NCI-H2029 treated with DMSO at 0.1 percent for 48 hours (cell line): ENCODE measurements at places on chromosomes 1 and 21.
A peak's percentile ranks its signal among the peaks of the same experiment; 100 is the strongest.

GRCh38 chr1:96997717-96998116, 276.1 kb downstream of the PTBP2 start:
- no peak for DNase-seq

- no peak for DNase-seq
Measured at GRCh38 chr1:11245904-11246719, 16.2 kb downstream of the MTOR start.

DNA sequence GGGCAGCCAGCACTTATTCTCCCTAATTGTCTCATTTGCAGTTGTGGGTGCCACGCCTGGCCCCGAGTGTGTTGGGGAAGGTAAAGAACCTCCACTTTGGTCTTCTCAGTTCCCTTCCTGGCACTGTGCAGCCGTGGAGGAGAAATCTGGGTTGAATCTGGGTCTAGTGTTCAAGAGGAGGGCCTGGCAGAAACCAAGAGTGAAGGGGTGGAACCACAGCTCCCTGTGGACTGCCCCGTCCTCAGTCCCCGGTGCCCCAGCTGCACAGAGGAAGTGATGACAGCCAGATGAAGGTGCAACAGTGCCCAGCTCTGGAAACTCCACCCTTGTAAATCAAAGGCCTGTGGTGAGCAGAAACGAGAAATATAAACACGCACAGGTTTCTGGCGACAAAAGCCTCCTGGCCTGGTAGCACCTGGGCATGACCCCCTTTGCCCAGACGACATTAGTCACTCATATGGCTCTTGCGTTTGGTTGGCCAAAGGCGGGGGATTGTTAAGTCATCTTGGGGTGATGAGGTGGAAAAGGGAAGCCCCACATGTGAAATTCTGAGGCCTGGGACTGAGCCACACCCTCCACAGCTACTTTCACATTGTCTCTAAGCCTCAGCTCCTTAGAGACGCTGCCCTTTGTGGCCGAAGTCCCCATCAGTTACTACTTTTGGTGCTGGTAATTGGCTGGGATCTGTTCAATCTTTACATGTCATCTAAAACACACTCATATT, 4.2 kb upstream of the ECE1 start:
- DNase-seq = no peak

GRCh38 chr1:94231746-94232145, 5.6 kb downstream of the ARHGAP29 start:
- no peak for DNase-seq

- DNase-seq = peak; percentile 100
Measured at GRCh38 chr1:39901714-39902459, at the start of gene MYCL. Gene MYCL, minus strand, starts transcription at chr1:39901917. Its CDS starts 483 bp downstream, at chr1:39901434.

- DNase-seq = no peak
Measured at GRCh38 chr1:47326271-47326670, 7.3 kb upstream of the CMPK1 start.

- no peak for DNase-seq
Measured at GRCh38 chr1:243946946-243947345, 96.9 kb upstream of the AKT3 start.

DNA sequence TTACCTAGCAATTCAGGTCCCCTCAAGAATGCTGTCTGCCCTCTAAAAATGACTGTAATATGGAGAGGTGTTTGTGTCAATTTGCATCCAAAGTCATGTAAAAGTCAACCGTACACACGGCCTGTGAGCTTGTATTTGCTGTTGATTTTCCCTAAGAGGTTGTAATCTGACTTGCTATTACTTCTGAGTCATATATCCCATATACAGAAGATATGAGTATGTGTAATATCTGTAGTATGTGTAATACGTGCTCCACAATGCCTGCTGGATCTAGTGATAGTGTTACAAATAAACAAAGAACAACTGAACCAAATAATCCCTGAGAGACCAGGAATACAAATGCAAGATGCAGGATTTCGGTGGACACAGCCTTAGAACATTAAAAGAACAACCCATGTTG, 1.4 kb upstream of the KCNJ6 start:
- DNase-seq = no peak

GRCh38 chr1:15218287-15219279, 28.4 kb upstream of the FHAD1 start:
- no peak for DNase-seq

DNA sequence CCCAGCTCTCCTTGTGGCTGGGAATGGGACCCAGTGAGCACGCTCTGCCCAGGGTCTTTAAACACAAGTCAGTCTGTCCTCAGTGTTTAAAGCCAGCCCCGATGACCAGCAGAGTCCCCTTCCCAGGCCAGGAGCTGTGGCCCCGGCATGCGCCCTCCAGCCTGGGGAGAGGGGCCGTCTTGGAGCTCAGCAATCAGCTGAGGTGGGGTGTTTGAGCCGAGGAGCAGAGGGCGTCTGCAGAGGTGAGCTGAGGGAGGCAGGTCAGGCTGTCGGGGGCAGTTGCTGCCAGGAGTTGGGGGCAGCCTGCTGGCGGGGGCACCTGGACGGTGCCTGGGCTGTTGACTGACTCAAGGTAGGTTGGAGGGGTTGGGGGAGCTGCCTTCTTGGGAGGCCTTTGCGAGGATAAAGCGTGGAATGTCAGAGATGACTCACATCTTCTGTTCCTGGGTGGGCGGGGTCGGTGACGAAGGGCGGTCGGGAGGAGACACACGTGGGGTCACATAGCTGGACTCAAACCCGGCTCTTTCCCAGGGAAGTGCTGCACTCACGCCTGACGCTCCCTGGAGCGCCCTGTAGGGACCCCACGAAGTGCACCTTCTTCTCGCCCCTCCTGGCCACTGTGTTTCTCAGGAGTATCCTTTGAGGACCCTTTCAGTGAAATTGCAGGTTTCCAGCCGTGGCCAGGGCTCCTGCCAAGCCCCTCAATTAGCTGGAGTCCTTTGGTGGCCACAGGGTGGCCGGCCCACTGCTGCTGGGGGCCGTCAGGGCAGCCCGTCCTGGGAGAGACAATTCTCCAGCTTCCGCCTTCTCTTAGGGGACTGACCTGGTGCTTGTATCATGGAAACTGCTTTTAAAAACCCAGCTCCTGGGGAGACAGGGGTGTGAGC, 86.2 kb downstream of the SIK1 start:
- no peak for DNase-seq

DNA sequence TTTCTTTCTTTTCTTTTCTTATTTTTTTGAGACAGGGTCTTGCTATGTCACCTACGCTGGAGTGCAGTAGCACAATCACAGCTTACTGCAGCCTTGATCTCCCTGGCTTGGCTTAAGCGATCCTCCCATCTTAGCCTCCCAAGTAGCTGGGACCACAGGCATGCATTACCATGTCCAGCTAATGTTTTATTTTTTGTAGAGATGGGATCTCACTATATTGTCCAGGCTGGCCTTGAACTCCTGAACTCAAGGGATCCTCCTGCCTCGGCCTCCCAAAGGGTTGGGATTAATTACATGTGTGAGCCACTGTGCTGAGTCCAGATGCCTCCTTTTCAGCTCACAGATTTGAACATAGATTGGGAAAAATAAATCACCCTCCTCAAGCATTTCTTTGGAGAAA, 95.7 kb downstream of the UROD start:
- DNase-seq = no peak

DNA sequence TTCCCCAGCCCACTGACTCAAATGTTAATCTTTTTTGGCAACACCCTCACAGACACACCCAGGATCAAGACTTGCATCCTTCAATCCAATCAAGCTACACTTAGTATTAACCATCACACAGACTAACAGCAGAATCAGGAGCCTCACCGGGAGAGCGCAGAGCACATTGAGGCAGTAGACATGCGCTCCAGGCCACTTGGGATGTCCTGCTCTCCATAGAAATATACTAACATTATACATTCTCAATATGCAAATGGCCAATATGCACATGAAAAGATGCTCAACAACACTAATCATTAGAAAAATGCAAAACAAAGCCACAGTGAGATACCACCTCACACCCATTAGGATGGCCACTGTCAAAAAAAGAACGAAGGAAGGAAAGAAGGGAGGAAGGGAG, 135.0 kb upstream of the KCNE2 start:
- DNase-seq = no peak

- no peak for DNase-seq
Measured at GRCh38 chr1:233215135-233215760, 80.3 kb downstream of the PCNX2 start.

DNA sequence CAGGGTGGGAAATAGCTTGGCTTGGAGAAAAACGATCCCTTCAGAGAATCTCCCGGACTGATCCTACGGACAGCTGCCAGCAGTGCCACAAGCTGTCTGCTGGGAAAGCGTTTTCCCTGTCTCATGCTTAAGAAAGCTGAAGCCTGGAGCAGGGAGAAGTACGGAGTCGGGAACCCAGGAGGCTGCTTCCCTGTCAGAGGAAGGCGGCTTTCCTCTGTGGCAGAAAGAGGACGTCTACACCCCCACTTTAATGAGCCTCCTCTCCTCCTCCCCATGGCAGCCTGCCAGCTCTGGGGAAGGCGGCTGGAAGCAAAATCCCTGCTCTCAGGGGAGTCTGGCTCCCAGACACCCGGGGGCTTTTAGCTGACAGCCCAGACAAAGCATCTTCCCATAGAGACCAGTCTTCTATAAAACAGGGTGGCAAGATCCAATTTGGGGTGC, 7.3 kb downstream of the KIF21B start:
- no peak for DNase-seq

- no peak for DNase-seq
Measured at GRCh38 chr1:186819563-186819962, 9.2 kb upstream of the PLA2G4A start.

DNA sequence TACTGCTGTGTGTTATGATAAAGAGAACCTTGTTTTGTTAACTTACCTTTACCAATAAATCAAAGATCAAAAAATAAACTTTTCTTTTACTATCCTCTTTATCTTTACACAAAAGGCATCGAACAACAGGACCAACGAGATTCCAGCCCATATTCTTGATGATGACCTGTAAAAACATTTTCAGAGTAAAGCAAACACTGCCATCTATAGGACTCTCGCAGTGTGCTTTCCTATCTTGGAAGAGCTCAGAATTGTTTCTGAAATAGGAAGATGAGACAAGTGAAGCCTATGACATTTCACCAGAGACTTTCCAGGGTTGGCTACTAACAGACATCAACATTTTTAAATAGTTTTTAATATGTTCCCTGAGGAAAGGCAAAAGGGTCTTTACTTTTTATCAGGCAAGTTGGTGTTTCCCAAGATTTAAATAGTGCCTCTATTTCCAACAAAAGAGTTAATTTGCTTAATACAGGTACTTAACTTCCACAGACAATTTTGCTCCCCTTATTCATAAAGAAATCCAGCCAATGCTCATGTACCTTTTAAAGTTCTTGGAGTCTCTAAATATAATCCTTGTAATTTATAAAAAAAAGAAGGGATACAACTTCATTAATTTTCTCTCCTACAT, 7.3 kb downstream of the GLMN start:
- DNase-seq = no peak

- DNase-seq = no peak
Measured at GRCh38 chr1:115199416-115200132, 110.3 kb upstream of the TSPAN2 start.

DNA sequence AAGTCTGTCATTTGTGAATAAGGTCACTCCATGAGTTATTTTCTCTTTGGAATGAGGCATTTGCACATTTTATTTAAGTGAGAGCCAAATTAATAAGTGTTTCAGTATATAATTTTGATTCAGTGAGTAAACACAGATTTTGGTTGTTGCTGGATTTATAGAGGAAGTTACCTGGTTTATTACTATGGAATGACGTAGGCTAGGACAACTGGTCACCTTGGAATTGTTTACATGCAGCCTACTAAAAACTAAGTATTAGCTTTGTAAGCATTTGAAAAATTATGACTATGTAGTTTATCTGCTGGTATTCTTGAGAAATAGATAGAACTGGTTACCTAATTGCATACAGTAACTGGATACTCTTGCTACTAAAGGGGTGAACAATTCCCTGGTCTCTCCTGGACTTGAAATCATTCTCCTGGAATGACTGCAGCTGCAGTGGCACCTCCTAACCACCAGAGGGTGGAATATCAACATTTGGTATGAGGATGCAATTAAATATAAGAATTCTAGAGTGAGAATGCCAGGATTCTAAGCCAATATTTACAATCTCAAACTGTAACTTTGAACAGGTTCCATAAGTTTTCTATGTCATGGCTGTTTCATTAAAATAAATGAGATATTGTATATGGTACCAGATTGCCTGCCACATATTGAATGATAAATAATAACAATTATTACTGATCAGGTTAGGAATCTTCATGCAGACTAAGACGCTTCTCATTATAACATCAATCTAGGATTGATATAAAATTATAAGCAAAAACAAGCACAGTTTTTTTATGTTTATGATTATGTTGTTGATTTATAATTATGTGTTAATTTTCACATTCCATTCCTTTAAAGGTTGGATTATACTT, 3.5 kb upstream of the KRTAP27-1 start:
- DNase-seq = peak; percentile 1

DNA sequence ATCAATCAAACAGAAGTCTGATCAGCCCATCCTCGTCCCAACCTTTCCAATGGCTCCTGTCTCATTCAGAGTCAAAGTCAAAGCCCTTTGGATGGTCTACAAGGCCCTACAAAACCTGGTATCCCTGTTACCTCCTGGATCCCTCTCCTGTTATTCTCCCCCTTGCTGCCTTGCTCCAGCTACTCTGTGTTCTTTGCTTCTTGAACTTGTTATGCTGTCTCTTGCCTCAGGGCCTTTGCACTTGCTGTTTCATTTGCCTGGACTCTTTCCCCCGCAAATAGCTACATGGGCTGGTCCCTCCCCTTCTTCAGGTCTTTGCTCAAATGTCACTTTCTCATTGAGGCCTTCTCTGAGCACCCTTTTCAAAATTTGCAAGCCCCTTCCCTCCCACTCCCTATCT, 1.4 kb upstream of the CSF3R start:
- DNase-seq = no peak

GRCh38 chr1:65175171-65176055, 27.4 kb downstream of the AK4 start:
- no peak for DNase-seq

DNA sequence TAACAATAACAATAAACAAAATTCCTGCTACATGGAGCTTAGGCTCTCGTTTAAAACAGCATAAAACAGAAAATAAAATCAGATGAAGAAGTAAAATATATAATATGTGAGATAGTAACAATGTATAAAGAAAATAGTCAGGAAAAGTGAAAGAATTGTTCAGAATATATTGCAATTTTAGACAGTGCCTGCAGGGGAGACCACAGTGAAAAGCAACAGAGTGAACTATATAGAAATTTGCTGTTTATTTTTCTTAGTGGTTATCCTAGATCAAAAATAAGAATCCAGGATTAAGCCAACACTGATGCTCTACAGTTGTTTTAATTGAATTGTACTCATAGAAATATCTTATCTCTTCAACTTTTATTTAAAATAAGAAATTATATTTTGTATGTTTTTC, 1639.0 kb upstream of the B3GALT2 start:
- no peak for DNase-seq
